ENCODE measurements at places on chromosomes 5 and 9.

- DNase-seq: no peak
These were observed 42.3 kb upstream of the NOTCH1 start for GRCh38 chr9:136587944-136588662.

- no peak for DNase-seq
These were observed 4.7 kb upstream of the OR1Q1 start for GRCh38 chr9:122609804-122610203.

DNA sequence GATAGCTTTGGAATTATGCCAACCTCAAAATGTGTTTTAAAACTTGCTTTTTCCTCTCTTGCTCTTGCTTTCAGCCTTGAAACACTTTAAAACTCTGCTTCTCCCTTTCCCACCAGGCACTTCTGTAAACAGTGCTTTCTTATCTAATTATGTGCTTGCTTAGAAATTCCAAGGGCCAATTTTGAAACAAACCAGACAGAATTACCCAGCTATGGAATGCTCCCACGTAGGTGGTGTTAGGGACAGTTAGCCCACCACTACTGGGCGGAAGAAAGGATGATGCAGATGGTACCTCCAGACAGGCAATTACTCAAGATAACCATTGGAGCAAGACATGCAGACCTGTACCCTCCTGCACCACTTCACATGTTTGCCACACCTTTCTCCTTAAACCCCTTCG lies 523.0 kb upstream of the PTPRD start:
- no peak for DNase-seq

GRCh38 chr9:130670644-130671043 lies 6.2 kb downstream of the PRDM12 start:
- DNase-seq: no peak

GRCh38 chr5:137071931-137072330 lies 427.2 kb downstream of the SPOCK1 start:
- DNase-seq: no peak

- DNase-seq: no peak
These were observed 13.1 kb downstream of the UHRF2 start for GRCh38 chr9:6426117-6426516.

DNA sequence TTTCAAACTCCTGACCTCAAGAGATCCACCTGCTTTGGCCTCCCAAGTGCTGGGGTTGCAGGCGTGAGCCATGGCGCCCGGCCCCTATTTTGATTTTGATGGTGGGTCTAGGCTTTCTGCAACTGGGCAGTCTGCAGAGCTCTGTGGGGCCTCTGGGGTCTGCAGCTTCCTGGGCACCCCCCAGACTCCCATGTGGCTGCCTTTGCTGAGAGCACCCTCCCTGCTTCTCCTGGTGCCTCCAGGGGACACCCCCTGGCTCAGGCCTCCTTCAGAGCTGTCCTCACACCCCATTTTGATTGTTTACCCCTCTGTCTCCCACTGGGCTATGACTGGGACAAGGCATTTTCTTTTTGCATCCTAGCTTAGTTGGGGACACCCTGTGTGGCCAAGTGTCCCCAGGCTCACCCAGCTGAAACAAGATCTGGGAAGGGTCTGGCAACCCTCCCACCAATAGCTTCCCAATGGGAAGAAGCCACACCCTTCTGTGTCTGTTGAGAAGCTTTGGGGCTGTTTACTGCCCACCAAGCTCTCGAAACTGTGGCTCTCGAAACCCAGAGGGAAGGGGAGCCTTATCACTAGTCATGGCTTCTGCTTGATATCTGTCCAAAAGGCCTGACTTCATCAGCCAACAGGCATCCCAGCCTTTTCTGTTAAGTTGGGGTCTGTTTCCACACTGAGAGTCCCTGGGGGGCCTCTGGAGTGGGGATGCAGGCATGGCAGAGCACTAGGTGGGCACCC lies 204.4 kb upstream of the IER5L start:
- DNase-seq: no peak

GRCh38 chr5:133749331-133749985 lies 137.1 kb upstream of the FSTL4 start:
- DNase-seq: no peak

DNA sequence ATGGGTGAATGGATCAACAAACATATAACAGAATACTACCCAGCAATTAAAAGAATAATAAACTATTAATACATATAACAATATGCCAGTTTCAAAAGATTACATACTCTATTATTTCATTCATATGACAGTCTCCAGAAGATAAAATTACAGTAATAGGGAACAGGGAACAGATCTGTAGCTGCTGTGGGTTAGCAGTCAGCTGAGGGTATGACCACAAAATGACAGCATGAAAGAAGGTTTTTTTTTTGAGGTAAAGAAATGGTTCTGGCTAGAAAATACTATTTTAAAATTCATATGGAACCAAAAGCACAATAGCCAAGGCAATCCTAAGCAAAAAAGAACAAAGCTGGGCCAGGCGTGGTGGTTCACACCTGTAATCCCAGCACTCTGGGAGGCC lies 73.0 kb upstream of the NR5A1 start:
- DNase-seq: no peak

- no peak for DNase-seq
These were observed 79.9 kb upstream of the FBXW11 start for GRCh38 chr5:172086194-172086975.

GRCh38 chr9:134618833-134619447 lies 22.7 kb upstream of the COL5A1 start:
- DNase-seq: no peak

DNA sequence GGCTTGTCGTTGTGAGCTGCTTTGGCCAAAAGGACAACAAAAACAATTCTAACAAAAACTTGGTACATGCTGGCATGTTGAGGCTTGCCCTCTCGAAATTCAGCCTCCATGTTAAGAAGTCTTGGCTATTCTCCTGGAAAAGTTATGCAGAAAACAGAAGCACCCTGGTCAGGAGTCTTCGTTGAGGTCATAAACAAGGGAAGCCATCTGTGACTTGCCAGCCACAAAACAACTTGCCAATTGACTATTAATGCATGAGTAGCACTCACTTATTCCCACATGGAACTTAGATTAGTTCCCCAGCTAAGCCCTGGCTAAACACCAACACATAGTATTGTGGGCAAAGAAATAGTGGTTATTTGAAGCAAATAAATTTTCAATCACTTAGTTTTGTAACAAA lies 521.0 kb upstream of the CHD1 start:
- no peak for DNase-seq

DNA sequence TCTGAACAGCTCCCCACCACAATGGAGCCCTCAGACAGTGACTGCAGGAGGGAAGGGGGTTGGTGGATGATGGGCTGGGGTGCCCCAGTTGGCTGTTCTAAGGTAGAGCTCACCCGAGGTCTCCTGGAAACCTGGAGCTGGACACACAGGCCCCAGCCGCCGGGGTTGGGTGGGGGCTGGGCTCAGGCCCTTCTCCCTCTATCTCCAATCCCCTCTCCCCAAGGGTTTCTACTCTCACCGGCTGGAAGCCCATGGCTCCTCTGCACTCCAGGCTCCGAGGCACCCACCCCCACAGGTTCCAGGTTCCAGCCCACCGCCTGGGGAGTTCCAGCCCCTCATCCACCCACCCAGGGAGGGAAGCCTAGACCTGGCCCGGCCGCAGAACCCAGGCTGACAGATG lies 766 bp downstream of the NR5A1 start:
- DNase-seq: no peak

GRCh38 chr5:57989378-57989777 lies 470.5 kb downstream of the PLK2 start:
- no peak for DNase-seq

GRCh38 chr5:9667906-9668305 lies 37.8 kb upstream of the TAS2R1 start:
- no peak for DNase-seq

GRCh38 chr9:116223926-116224325 lies 70.3 kb downstream of the PAPPA start:
- no peak for DNase-seq

Data from SW 1271 (cell line).